ENCODE measurements at places on chromosomes 7 and 10.
A peak's percentile ranks its signal among the peaks of the same experiment; 100 is the strongest.

GRCh38 chr10:102068216-102068615 is 3.1 kb downstream of the HPS6 start:
- no peak for DNase-seq

- DNase-seq: no peak
Measured at GRCh38 chr7:66529883-66530610, 98.6 kb upstream of the KCTD7 start.

DNA sequence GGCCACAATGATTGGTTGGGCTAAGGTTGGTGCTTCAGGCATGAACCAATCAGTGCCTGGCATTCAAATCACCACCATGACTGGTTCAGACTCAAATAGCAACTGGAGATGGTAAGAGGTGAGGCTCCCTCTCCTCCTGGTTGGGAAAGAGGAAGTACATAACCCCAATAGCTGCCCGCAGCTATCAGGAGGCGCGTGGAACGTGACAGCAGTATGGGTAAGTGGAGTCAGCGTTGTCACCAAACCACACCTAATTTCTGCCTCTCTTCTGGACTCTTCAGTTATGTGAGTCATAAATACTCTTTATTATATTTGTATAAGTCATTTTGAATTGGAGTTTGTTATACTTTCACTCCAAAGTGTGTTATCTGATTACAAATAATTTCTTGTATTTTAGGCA is 17.9 kb upstream of the ITGA8 start:
- DNase-seq: no peak

- DNase-seq: no peak
Measured at GRCh38 chr7:77459311-77459726, 43.2 kb upstream of the GSAP start.

DNA sequence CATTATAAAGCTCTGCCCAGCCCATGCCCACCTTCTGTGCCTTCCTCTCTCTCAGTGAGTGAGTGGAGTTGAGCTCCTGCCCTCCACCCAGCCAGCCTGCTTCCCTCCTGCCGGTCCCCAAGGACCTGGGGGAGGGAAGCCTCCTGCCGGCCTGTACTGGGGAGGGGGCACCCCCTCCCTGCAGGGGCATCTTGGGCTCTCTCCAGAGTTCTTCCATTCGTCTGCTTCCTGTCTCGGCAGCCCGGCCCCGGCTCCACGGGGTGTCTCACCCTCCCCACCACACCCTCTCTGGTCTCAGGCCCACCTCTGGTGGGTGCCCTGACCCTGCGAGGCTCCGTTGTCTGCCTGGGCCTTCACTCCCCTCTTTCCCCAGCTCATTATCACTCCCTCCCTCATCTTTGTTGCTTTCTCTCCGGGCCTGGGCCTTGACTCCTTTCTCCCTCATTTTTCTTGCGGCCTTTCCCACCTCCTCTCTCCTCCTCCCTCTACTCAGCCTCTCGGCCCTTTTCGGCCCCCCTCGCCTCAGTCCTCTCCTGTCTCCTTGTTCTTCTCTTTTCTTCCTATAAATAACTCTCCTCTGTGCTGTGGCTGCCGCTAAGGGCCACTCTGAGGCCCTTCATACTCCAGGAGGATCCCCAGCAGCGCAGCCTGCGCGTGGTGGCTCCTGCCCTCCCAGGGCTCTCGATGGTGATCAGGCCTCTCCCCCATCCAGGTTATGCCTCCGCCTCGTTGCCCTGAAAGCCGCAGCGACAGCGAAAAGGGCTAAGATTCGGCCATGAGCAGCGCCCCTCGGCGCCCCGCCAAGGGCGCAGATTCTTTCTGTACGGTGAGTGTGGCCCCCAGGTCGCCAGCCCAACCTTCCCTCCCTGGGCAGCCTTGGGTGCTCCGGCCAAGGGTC is 2.1 kb downstream of the SLC4A2 start:
- no peak for DNase-seq

GRCh38 chr7:138585283-138585993 is 115.7 kb downstream of the SVOPL start:
- DNase-seq: no peak

- no peak for DNase-seq
Measured at GRCh38 chr10:82162549-82163195, 287.7 kb downstream of the NRG3 start.

- no peak for DNase-seq
Measured at GRCh38 chr7:137981175-137981574, 20.7 kb downstream of the CREB3L2 start.

GRCh38 chr10:107163881-107164861 is at the start of gene SORCS1:
Gene SORCS1 (minus strand): TSS chr10:107164706.
- DNase-seq: no peak

GRCh38 chr10:131230641-131231322 is 80.7 kb downstream of the TCERG1L start:
- DNase-seq: no peak

DNA sequence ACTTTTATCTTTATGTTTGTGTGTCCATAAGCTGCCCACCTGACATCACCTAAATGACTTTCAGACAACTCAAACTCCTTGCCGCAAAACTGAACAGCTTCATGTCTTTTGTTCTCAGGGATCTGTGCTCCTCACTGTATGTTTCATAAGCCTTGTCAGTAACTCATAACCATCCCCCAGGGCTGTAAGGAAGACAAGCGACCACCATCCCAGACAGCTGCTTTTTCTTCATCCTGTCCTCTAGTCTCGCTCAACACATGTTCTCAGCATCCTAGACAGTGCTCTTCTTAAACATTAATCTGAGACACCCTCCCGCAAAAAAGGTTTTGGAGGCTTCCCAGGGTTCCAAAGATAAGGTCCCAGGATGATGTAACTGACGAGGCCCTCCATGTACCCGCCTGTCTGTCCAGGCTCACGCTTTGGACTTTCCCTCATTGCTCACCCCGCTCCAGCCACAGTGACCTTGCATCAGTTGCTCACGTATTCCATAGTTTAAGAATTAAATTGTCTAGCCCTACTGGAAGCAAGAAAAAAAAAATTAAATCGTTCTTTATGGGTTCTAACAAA is 69.8 kb downstream of the MAP3K8 start:
- no peak for DNase-seq

DNA sequence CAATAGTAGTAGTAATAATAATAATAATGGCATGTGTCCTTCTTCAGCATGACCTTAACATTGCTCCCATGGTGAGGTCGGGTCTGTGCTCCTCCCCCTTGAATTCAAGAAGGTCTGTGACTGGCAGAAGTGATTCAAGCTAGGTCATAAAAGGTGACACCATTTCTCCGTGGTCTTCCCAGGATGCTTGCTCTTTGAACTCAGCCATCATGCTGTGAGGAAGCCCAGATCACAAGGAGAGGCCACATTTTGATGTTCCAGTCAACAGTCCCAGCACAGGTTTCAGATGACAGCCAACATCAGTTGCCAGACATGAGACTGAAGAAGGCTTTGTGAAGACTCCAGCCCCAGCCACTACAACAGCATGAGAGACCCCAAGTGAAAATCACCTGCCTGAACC is 83.9 kb downstream of the SEPTIN14 start:
- DNase-seq: no peak

GRCh38 chr7:3955751-3956696 is 655.0 kb downstream of the SDK1 start:
- peak; percentile 13 for DNase-seq

DNA sequence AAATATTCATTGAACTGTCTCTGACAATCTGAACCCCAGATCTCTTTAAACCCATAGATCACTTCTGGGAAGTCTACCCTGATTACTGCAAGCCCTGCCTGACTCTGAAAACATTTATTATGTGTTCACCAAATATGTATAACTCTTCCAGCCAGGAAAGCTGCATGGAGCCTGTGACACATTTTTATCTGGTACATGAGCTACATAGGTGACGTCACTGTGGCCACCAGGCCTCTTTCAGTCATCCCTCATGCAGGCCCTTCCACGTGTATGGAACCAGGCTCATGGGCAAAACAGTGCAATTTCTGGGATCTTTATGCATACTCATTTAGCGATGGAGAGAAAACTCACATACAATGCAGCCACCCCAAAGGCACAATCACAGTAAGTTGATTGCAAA is 133.9 kb upstream of the NUPR2 start:
- no peak for DNase-seq

- peak; percentile 47 for DNase-seq
Measured at GRCh38 chr7:20330928-20331909, 519 bp downstream of the ITGB8 start.

DNA sequence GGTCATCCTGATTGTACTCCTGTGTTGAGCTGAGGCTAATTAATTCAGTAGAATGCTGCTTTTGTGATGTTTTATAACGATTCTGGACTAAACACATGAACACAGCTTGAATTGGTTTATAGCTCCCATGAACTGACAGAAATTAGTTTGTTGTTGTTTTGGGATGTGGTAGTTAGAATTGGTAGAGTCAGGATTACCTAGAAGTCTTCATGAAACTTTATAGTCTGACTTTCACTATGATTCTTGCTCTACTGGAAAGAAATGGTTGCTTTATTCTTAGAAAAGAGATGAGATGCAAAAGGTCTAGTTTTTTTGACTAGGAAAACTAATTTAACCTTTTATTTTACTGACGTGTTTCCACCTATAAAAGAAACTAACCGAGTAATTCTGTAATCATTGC is 23.4 kb upstream of the TRUB1 start:
- no peak for DNase-seq

DNA sequence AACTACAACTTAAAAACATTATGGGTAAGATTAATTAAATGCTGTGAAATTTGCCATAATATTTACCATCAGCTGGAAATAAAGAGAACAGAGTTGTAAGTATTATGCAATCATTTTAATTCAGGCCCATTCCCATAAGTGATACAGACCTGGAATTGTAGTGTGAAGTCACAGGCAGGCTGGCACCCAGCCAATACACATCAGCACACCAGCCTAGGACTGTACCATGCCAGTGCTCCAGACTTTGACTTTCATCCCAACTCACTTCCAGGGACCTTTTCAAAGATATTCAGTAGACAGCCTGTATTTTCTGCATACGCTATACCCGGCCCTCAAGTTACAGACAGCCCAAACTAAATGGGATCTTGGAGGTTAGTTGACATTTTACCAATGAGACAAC is 143.3 kb downstream of the TES start:
- no peak for DNase-seq

DNA sequence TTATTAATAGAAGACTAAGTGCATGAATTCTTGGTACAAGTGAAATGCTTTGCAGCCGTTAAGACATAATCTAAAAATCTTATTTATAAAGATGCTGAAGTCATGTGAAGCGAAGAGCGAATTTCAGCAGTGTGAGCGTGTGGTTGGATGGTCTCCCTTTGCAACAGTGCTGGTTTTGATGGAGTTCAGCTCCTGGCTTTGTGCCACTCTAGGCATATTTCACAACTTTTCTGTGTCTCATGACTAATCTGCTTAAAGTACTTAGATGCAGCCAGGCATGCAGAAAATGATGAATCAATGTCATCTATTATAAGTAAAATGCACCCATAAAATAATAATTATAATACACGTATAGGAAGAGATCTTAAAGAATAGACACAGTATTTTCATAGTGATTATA is 107.2 kb upstream of the TCERG1L start:
- DNase-seq: no peak

- DNase-seq: no peak
Measured at GRCh38 chr10:1171586-1171985, 115.4 kb downstream of the WDR37 start.

DNA sequence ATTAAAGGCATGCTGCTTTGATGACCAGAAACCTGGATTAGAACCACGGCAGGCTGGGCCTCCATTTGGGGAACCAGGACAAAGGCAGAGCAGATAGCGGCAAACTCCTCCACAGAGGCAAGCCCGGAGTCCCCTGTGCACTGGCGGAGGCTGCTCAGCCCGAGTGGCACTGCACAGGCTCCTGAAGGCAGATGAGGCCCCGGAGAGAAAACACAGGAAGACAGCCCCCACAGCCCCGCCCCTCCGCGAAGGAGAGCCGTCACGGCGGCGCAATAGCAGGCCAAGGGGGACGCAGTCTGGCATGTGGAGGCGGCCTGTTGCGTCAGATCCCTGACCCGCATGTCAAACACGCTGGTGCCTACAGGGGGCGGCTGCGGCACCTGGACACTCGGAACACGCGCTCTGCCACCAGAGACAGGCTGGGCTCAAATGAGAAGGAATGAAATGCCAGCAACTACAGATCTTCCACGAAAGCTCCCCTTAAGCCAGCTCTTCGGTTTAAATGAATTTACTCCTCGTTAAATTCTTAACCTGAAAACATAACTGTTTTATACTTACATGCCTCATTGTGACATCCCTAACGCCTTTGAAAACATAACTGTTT is 128.5 kb downstream of the MAD1L1 start:
- DNase-seq: peak; percentile 89

- DNase-seq: no peak
Measured at GRCh38 chr10:60704471-60704870, 73.8 kb upstream of the CDK1 start.

DNA sequence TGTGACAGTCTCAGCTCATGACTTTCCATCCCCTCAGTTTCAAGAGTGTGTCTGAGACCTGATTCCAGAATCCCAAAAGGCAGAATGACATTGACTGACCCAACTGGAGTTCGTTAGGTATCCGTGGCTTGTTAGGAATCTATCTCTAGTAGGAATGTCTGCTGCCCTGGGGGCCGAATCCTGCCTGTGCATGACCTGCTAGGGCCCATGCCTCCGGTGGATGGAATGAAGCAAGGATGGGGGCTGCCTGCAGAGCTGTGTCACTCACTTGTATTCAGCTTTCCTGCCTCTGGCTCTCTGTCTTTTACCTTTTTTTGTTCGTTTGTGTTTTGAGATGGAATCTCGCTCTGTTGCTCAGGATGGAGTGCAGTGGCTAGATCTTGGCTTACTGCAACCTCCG is 129.5 kb downstream of the SDK1 start:
- no peak for DNase-seq

GRCh38 chr10:103541616-103542015 is 48.1 kb downstream of the NEURL1 start:
- no peak for DNase-seq

DNA sequence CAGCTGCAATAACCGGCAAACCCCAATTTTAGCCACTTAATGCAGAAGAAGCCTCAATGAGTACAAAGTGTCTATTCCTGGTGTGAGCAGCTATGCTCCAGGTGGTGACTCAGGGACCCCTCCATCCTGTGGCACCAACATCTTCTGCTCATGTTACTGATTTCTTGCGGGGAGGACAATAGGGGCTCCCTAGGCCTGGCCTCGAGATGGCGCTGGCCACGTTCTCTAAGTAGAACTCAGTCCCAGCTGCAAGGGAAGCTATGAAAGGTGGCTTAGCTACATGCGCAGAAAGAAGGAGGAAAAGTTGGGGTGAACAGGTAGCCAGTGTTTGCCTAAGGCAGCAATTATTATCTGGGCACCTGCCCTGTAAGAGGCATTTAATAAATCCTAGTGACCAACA is 6.6 kb downstream of the GJD4 start:
- no peak for DNase-seq

DNA sequence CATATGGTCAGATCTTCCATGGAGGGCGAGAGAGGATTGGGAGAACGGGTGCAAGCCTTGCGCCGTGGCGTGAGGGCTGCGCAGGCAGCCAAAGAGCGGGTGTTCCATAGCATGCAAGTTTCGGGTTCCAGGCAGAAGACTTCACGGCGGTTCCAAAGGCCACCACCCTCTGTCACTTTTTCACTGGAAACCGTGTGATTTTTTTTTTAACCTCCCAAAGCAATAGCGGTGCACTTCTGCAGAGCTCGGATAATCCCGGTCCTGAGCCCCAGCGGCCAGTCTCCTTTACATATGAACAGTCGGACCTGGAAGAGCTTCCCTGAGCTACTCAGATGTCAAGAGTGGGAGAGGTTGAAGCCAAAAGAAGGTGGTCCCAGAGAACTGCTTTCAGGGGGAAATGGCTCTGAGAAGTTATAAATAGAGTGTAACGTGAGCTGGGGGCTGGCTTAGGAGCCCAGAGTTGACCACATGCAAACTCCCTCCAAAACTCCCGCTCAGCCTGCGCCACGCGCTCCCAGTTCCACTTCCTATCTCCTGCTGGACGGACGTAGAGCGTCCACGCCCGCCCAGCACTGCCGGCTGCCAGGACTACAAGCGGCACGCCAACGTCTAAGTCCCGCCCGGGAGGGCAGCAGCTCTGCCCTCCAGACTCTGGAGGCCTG is at the start of gene MEOX2:
TSS of gene MEOX2 (minus strand) at position 389 of the 662 bp plus-strand sequence. CDS start at position 108, 281 bp downstream.
- no peak for DNase-seq
